ENCODE measurements at places on chromosomes 1 and 21.

- DNase-seq = no peak
These were observed 6.6 kb downstream of the SORT1 start for GRCh38 chr1:109391157-109391556.

GRCh38 chr1:234603221-234604204 lies 6.5 kb downstream of the IRF2BP2 start:
- no peak for DNase-seq

DNA sequence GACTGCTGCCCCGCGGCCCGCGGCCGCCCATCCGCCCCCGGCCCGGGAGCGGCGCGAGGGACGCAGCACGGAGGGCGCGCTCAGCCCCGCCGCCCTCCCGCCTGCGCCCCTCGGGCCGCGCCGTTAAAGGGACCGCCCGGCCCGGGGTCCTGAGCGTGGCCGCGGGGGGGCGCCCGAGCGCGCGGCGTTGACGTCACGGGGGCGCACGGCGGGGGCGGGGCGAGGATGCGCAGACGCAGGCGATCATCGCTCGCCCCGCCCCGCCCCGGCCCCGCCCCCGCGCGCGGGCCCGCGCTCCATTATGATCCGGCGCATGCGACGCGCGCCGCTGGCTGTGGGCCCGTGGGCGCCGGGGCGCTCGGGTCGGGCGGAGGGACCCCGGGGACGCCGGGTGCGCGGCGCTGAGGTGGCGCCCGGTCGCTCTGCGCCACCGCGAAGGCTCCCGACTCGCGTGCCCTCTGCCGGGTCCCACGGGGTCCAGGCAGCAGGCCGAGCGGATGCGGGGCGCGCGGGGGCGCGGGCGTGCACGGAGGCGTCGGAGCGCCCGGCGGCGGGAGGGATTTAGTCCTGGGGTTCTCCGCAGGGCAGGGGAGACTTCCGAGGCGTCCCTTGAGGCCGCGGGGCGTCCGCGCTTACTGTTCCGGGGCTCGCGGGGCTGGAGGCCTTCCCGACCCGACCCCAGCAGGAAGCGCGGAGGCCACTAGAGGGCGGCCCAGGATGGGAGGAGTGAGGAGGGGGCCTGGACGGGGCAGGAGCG lies at the start of gene DVL1:
Gene DVL1 (minus strand): TSS at position 163 of the 757 bp plus-strand sequence. CDS start 353 bp downstream, outside the sequence.
- DNase-seq = no peak

- DNase-seq = no peak
These were observed 7.2 kb upstream of the BCL10 start for GRCh38 chr1:85283475-85284199.
